T-helper 2 cell treated with Interferon-gamma antibody and Interleukin-4, amounts not matched to agents 5 μg/mL and 100 μg/mL, for 36 hours (primary cell): ENCODE measurements at places on chromosomes 11 and 22.

- no peaks in the 10 kb centered on the region for H3K36me3 ChIP-seq
- H3K27me3 ChIP-seq: peaks cover 8% of the 10 kb centered on the region
- no peak overlapping the region for H3K4me3 ChIP-seq
- H3K4me1 ChIP-seq: peaks cover 2% of the 10 kb centered on the region
- no peak for DNase-seq
- H3K27ac ChIP-seq: no peak overlapping the region
Observed at GRCh38 chr22:28139516-28139915, 220.5 kb upstream of the PITPNB start.

DNA sequence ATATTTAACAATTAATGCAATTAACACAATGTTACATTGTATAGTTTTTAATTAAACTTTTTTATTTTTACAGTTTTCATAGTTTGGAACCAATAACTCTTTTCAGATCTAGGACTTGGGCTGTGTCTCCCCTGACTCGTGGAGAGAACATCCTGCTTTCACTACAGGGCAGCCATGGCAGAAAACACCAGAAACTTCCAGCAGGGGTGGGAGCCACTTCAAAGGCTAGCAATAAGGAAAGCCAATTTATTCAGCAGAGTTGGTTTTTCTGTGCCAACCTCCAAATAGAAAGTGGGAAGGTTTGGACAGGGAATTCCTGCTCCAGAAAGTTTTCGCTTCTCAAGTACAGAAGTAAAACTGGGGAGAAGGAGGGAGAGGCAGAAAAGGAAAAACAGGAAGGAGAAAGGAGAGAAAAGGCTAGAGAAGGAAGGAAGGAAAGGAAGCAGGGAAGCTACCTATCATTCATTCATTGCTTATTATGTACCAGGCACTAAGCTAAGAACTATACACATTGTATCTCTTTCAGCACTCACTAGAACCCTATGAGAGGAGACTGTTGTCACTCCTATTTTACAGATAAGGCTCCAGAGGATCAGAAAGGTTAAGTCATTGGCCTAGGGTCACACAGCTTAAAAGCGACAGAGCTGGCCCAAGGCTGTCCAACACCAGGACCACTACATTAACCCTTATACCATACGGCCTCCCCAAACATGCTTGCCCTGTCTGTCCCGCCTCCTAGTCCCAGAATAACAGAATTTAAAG lies 54.8 kb upstream of the CREB3L1 start:
- H3K27me3 ChIP-seq: peaks cover 11% of the 10 kb centered on the region
- no peak for DNase-seq
- no peaks in the 10 kb centered on the region for H3K36me3 ChIP-seq
- no peak overlapping the region for H3K27ac ChIP-seq

DNA sequence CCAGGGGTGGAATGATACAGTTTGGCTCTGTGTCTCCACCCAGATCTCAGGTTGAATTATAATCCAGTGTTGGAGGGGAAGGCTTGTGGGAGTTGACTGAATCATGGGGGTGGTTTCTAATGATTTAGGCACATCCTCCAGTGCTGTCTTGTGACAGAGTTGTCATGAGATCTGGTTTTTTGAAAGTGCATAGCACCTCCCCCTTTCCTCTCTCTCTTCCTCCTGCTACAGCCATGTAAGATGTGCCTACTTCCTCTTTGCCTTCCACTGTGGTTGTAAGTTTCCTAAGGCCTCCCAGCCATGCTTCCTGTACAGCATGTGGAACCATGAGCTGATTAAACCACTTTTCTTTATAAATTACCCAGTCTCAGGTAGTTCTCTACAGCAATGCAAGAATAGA lies 45.1 kb downstream of the THAP12 start:
- DNase-seq: no peak
- no peak overlapping the region for H3K27ac ChIP-seq

- peaks cover 46% of the 10 kb centered on the region for H3K36me3 ChIP-seq
- H3K4me3 ChIP-seq: no peak overlapping the region
- no peak for DNase-seq
- H3K27ac ChIP-seq: peak overlapping the region; percentile 55
Observed at GRCh38 chr11:18347471-18348125, 25.2 kb downstream of the GTF2H1 start.

- H3K4me3 ChIP-seq: no peak overlapping the region
- no peak overlapping the region for H3K27ac ChIP-seq
- no peaks in the 10 kb centered on the region for H3K27me3 ChIP-seq
- no peak for DNase-seq
Observed at GRCh38 chr22:45529971-45530575, 27.4 kb downstream of the FBLN1 start.

GRCh38 chr11:102886999-102887398 lies 12.2 kb upstream of the MMP12 start:
- H3K4me1 ChIP-seq: no peaks in the 10 kb centered on the region
- DNase-seq: no peak
- no peak overlapping the region for H3K4me3 ChIP-seq

- peak overlapping the region; percentile 94 for H3K27ac ChIP-seq
- peaks cover 1% of the 10 kb centered on the region for H3K27me3 ChIP-seq
- peaks cover 28% of the 10 kb centered on the region for H3K4me1 ChIP-seq
- no peaks in the 10 kb centered on the region for H3K36me3 ChIP-seq
- no peak for DNase-seq
Observed at GRCh38 chr11:72433455-72434036, 785 bp downstream of the CLPB start.

GRCh38 chr22:48632646-48633246 lies 1194.9 kb downstream of the BRD1 start:
- DNase-seq: no peak
- no peak overlapping the region for H3K27ac ChIP-seq
- H3K36me3 ChIP-seq: no peaks in the 10 kb centered on the region
- no peaks in the 10 kb centered on the region for H3K4me1 ChIP-seq
- no peak overlapping the region for H3K4me3 ChIP-seq

DNA sequence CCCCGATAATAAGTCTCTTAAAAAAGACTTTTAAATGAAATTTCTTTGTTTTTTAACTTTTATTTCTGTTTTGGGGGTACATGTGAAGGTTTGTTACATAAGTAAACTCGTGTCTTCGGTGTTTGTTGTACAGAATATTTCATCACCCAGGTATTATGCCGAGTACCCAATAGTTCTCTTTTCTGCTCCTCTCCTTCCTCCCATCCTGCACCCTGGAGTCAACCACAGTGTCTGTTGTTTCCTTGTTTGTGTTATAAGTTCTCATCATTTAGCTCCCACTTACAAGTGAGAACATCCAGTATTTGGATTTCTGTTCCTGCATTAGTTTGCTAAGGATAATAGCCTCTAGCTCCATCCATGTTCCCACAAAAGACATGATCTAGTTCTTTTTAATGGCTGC lies 1.6 kb upstream of the GSTP1 start:
- H3K4me1 ChIP-seq: peaks cover 34% of the 10 kb centered on the region
- peak overlapping the region; percentile 96 for H3K4me3 ChIP-seq
- peaks cover 19% of the 10 kb centered on the region for H3K36me3 ChIP-seq
- DNase-seq: no peak

GRCh38 chr11:72553706-72554105 lies 119.4 kb upstream of the CLPB start:
- no peaks in the 10 kb centered on the region for H3K36me3 ChIP-seq
- no peak overlapping the region for H3K27ac ChIP-seq
- no peak for DNase-seq
- H3K4me3 ChIP-seq: no peak overlapping the region

DNA sequence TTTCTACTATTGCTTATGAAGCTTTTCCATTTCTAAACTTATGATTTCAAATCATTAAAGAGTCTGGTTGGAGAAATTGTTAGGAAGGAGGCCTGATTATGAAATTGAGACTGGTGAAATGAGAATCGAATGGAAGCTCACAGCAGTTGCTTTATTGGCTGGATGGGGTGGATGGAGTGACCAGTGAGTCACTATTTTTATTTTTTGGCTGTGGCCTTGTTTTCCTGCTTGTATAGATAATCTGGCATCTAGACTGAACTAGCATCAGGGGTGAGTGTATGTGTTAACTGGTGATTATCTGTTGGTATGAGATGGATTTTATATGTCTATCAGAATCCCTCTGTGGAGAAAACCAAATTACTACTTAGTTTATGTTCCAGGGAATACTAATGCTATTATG lies 36.2 kb downstream of the UVRAG start:
- DNase-seq: no peak
- peaks cover 14% of the 10 kb centered on the region for H3K4me1 ChIP-seq
- H3K27me3 ChIP-seq: no peaks in the 10 kb centered on the region
- H3K4me3 ChIP-seq: no peak overlapping the region
- H3K27ac ChIP-seq: no peak overlapping the region

GRCh38 chr11:2563213-2564007 lies 118.6 kb downstream of the KCNQ1 start:
- no peaks in the 10 kb centered on the region for H3K4me1 ChIP-seq
- H3K27me3 ChIP-seq: no peaks in the 10 kb centered on the region
- H3K36me3 ChIP-seq: no peaks in the 10 kb centered on the region
- no peak overlapping the region for H3K27ac ChIP-seq

DNA sequence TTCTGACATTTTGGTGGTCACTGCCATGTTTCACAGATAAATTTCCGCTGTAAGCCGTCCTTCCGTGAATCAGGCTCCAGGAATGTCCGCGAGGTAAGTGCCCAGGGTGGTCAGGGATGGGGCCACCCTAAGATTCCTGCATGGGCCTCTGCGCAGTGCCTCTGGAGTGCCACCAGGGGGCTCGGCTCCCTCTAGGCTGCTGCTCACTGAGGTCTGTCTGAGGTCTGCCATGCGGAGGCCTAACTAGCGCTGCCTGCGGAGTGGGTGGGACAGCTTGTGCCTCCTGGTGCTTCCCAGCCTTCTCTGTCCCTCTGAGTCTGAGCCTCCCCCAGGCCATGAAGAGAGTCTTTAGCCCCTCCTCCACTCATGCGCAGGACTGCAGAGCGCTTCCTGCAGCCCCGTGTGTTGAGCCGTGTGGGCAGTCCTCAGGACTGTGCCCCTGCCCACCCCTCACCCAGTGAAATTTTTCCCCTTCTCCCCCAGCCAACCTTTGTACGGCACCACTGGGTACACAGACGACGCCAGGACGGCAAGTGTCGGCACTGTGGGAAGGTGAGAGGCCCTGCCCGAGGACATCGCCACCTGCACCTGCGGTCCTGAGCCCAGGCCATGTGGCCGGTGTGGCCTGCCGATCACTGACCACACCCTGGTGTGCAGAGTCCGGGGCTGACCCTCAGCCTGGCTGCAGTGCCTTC lies 11.9 kb upstream of the MDK start:
- peaks cover 27% of the 10 kb centered on the region for H3K36me3 ChIP-seq
- H3K27me3 ChIP-seq: no peaks in the 10 kb centered on the region
- H3K4me3 ChIP-seq: no peak overlapping the region
- DNase-seq: no peak

DNA sequence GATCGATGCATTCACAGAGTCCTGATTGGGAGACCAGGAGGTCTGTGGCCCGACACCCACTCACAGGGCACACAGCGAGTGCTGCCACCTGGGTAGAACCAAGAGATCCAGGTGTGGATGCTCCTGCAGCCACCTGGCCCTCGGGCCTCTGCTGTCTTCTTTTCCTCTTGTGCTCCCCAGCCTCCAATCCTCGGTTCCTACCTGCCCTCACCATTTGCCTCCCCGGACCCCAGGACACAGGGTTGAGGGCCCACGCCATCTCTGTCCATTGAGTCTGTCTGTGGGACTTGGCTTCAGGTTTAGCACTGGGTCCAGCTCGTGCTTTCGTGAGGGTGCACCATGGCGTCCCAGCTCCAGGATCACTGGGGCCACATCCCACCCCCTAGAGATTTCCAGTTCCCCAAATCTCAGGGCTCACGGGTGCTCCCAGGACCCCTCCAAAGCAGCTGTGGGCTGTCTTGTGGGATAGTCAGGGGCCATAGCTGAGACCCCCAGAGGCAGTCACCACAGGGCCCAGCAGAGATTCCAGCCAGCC lies 591.1 kb downstream of the BRD1 start:
- no peak overlapping the region for H3K27ac ChIP-seq
- H3K4me3 ChIP-seq: no peak overlapping the region
- no peaks in the 10 kb centered on the region for H3K27me3 ChIP-seq
- DNase-seq: no peak
- H3K36me3 ChIP-seq: no peaks in the 10 kb centered on the region
- H3K4me1 ChIP-seq: no peaks in the 10 kb centered on the region

DNA sequence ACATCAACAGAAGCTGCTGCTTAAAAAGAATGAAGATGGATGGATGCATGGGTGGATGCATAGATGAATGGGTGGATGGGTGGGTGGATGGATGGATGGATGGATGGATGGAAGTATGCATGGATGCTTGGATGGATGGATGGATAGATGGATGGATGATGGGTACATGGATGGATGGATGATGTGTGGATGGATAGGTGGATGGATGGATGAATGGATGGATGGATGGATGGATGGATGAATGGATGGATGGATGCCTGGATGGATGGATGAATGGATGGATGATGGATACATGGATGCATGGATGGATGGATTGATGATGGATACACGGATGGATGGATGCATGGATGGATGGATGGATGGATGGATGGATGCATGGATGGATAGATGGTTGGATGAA lies 110.8 kb downstream of the LDLRAD3 start:
- DNase-seq: no peak

- no peak overlapping the region for H3K27ac ChIP-seq
- H3K27me3 ChIP-seq: no peaks in the 10 kb centered on the region
- H3K4me3 ChIP-seq: no peak overlapping the region
- DNase-seq: no peak
- no peaks in the 10 kb centered on the region for H3K36me3 ChIP-seq
Observed at GRCh38 chr11:47351156-47352126, 1.1 kb downstream of the MYBPC3 start.

DNA sequence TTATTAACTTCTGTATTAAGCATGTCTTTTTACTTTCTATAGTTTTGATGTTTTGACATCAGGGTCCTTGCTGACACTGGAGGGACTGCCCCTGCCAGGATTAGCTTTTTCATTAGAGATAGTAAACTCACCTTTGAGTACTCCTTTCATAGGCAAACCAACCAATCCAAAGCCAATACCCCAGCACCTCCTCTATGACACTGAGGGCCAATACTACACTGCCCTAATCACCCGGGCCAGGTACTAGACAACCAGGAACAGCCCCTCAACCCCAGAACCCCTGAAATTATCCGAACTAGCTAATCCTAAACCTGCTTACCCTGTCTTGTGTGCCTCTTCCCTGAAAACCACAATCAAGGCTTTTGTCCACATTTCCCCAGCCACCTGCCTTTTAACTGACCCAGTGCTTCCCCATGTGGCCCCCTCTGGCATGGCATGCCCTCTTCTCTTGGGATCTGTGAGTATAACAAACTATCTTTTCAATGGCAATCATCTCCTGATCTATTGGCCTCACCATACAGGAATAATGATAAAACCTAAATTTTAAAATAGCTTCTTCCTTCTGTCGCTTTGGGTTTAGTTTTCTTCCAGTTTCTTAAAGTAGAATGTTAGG lies 31.2 kb downstream of the RAB6A start:
- H3K4me3 ChIP-seq: no peak overlapping the region
- no peak for DNase-seq
- peaks cover 6% of the 10 kb centered on the region for H3K4me1 ChIP-seq
- H3K27me3 ChIP-seq: no peaks in the 10 kb centered on the region
